ENCODE measurements at places on chromosomes 11 and 22.
A peak's percentile ranks its signal among the peaks of the same experiment; 100 is the strongest.

DNA sequence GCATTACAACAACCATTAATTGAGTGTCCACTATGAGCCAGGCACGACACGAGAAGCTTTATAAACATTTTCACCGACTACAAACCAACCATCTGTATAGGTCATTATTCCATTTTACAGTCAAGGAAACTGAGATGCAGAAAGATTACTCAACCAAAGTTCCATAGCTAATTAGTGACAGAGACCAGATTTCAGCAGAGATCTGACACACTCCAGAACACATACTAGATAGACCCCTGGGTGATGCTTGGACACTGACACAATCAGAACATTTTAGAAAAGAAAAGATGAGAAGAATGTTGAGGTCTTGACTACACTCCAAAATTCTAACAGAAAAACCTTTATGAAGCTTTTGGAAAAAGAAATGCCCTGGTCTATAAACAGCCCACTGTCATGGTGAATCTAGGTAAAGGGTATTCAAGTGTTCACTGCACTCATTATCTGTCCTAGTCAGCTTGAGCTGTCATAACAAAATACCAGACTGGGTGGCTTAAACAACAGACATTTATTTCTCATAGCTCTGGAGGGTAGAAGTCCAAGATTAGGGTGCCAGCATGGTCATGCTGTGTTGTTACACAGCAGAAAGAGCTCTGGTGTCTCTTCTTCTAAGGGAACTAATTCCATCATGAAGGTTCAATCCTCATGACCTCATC, 89.0 kb downstream of the RELT start:
- no peak for DNase-seq

- DNase-seq = peak; percentile 82
Measured at GRCh38 chr11:109939166-109939810, 153.9 kb upstream of the ZC3H12C start.

- DNase-seq = no peak
Measured at GRCh38 chr11:131303611-131304119, 66.8 kb upstream of the NTM start.

GRCh38 chr11:64245797-64246620, 734 bp downstream of the PPP1R14B start:
- peak; percentile 90 for DNase-seq

GRCh38 chr22:46377525-46378425, 42.3 kb downstream of the TRMU start:
- DNase-seq = no peak

- no peak for DNase-seq
Measured at GRCh38 chr11:121067026-121067425, 34.0 kb upstream of the TECTA start.
